NCI-H187 (cell line): ENCODE measurements at places on chromosomes 5 and 9.

GRCh38 chr5:111932628-111933027 lies 175.6 kb upstream of the NREP start:
- no peak for DNase-seq

DNA sequence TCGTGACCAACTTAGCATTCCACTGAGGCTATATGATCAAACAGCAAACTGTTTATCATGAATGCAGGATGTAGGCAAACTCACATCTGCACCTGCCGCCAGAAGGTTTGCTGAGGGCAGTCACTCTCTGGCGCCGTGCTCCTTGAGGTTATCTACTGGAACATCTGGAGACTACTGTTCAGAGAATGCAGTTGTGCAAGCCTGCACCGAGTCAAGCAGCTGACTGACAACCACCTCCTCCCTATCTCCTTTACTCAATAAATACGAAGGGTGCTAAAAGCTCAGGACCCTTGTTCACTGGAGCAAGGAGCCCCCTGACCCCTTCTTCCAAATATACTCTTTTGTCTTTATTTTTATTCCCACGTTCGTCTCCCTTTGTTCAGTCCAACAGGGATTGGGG lies 27.1 kb downstream of the CCDC125 start:
- no peak for DNase-seq

DNA sequence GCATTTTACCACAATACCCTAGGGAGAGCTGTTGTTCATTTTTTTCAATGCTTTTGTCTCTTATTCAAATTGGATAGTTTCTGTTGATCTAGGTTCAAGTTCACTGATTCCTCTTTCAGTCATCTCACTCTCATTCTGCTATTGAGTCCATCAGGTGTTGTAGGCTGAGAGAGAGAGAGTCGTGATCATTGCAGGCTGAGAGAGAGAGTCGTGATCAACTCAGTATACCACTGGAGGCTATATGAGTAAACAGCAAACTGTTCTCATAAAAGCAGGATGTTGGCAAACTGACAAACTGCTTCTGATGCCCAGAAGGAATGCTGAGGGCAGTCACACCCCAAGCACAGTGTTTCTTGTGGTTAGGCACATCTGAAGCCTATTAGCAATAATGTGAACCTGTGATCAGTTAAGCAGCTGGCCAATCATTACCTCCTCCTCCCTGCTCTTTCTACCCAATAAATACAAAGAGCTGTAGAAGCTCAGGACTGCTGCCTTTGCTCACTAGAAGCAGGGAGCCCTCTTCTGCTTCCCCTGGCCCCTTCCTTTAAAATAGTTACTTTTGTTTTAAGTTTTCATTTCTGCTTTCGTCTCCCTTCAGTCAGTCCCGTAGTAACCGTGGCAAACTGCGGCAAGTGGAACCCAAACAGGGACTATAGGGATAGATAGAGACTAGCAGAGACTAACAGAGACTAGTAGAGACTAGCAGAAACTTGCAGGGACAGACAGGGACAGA lies 476.1 kb upstream of the ACO1 start:
- no peak for DNase-seq

GRCh38 chr9:1876891-1877496 lies 138.2 kb upstream of the SMARCA2 start:
- no peak for DNase-seq

- DNase-seq, result no peak
Measured at GRCh38 chr5:120293796-120294195, 170.3 kb upstream of the PRR16 start.

DNA sequence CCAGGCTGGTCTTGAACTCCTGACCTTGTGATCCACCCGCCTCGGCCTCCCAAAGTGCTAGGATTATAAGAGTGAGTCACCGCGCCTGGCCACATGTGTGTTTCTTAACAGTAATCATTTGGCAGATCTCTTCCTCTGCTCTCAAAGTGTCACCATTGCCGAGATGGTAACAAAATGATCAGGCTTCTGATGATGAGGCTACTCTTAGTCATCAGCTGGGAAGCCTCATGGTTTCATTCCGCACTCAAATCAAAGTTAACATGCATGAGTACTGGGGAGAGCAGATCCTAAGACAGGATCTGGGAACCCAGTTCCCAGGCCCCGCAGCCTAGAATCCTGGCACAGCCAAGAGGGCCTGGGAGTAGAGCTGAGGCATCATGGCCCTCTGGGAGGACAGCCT lies 27.4 kb downstream of the BARHL1 start:
- no peak for DNase-seq

- DNase-seq, result no peak
Measured at GRCh38 chr9:130182381-130182909, 10.2 kb downstream of the NCS1 start.

DNA sequence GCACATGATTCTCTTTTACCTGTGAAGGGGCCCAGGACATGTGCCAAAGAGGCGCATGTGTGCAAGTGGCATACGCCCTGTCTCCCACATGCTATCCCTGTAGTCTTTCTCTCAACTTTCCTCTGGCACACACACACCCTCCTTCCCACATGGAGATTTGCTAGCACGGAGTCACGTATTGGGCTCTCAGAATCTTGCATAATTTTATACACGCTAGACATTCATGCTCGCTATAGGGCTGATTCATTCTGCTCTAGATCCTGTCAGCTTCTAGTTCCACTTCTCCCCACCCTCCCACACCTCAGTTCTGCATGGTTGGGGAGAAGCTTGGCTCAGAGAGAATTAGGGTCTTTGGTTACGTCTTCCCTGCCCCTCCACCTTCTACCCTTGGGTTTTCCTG lies 72.8 kb downstream of the CD180 start:
- DNase-seq, result no peak

GRCh38 chr5:757931-758697 lies 26.4 kb downstream of the ZDHHC11B start:
- DNase-seq, result no peak

- no peak for DNase-seq
Measured at GRCh38 chr5:174491761-174492350, 232.5 kb upstream of the MSX2 start.

GRCh38 chr9:82968816-82969215 lies 94.1 kb downstream of the RASEF start:
- DNase-seq, result no peak

GRCh38 chr5:172450861-172451695 lies 3.2 kb downstream of the SH3PXD2B start:
- DNase-seq, result no peak

DNA sequence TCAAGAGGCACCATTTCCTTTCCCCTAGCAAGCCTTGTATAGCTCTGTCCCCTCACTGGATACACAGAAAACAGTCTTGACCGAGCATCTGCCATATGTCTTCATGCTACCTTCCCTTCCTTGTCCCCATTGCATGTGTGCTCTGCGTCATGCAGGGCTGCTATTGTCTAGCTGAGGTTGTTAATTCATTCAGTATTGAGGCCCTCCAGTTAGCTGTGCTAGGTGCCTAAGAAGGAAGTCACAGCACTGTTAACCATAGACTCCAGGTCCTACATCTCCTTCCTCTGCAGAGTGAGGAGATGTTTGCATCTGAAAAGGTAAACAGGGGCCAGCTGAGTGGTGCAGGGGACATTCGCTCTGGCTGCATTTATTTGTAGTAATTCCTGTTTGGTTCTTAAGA lies 48.2 kb downstream of the SLC1A3 start:
- DNase-seq, result no peak

DNA sequence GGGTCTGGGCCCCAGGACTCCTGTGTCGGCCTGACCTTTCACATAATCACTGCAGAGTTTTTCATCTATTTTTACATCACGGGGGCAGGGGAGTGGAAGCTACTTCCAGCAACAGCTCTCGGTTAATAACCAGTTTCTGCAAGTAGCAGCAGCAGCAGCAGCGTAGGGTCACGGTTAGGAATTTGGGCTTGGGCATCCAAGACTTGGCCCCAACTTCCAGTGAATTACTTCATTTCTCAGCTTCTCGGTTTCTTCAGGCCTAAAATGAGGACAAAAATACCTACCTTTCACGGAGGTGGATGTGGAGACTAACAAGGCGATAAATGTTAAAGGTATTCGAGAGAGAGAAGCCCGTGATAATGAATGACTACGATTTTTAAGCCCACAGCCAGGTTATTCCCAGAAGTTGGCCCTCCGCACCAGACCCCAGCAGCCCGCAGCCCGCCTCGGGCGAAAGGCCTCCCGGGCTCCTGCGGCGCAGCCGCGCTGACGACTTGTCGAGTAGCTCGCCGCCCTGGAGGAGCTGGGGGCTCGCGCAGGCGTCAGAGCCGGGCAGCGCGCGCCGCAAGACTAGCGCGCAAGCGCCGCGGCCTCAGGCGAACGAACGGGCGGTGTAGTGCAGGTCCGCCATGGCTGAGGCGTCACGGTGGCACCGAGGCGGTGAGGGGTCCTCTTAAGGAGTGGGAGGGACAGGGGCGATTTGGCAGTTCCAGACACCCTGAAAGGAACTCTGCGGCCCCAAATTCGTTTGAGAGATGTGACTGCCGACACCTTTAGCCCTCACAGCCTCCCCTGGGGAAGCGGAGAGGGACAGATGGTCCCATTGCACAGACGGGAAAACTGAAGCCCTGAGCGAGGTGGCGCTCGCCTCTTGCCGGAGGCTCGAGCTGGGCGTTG lies at the start of gene PKD2L2:
TSS of gene PKD2L2 (plus strand) at position 595 of the 897 bp plus-strand sequence. CDS start at position 630, 35 bp downstream.
- no peak for DNase-seq

DNA sequence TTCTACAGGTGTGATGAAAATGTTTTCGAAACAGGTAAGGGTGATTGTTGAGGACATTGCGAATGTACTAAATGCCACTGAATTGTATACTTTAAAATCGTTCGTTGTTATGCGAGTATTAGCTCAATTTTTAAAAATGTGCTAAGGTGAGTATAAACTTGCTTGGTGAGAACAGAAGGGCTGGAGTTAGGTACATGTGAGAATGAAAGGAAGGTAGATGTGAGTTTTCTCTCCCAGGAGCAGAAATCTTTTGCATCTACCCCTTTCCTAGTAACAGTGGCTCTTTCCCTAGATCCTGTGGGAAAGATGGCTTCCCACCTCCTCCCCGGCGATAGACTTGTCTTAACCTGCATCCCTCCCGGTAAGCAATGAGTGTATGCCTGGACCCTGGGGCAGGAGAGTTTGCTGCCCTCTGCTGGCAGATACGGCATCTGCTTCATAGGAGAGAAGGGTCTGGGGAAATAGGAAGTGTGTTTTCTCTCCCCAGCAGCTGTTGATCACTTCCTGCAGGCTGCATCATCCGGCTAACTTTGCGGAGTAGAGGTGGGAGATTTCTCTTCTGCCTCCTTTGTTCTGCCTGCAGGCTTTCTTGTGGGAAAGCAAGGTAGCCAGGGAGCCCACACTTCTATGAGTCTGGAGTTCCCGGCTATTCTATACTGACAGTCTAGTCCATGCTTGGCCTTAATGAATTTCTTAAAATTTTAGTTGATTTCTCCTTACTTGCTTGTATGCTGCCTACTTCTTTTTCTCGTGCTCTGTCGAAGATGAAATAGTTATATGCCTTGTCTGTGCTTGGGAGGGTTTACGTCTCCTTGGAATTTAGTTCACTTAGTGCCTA lies 373.3 kb upstream of the SEMA6A start:
- peak; percentile 34 for DNase-seq
